ENCODE measurements at places on chromosomes 12 and 14. TPM values are rescaled to one million over a fixed set of nuclear protein-coding genes. Genes with fewer than 3 reads are reported as not detected.

Gene WNT1
- not detected for total RNA-seq

Gene MYL2
- not detected for total RNA-seq

Gene PPP1R36
- 2.7 TPM for total RNA-seq

Gene WSB2
- total RNA-seq, result 41.1 TPM

Gene NGB
- total RNA-seq, result not detected
